ENCODE measurements at places on chromosomes 1 and 21. TPM values are rescaled to one million over a fixed set of nuclear protein-coding genes. Genes with fewer than 3 reads are reported as not detected.

DNA sequence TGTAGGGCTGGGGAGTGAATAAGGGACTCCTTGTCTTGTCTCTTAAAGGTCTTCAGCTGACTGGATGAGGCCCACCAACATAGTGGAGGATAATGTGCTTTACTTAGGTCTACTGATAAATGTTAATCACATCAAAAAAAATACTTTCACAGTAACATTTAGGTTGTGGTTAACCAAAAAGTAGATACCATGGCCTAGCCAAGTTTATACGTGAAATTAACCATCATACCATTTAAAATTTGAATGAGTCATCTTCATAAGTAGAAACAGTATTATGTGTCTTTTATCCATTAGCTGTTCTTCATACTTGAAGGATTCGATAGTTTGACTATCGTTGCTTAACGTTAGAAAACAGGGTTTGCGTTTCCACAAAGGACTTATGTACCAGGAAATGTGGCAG is 80.9 kb downstream of the MTR start:
- H3K36me3 ChIP-seq = no peaks in the 10 kb centered on the region
- no peaks in the 10 kb centered on the region for H3K4me1 ChIP-seq
- no peak overlapping the region for H3K4me3 ChIP-seq
- DNase-seq = no peak

ZBTB8B gene
- polyA plus RNA-seq = 0.22 TPM

GRCh38 chr21:30102871-30103270 is 63.7 kb downstream of the CLDN17 start:
- no peak for DNase-seq
- H3K4me1 ChIP-seq = no peaks in the 10 kb centered on the region
- no peak overlapping the region for H3K4me3 ChIP-seq

LENEP gene
- polyA plus RNA-seq = not detected

CELA2A gene
- polyA plus RNA-seq = 5.6 TPM

DNA sequence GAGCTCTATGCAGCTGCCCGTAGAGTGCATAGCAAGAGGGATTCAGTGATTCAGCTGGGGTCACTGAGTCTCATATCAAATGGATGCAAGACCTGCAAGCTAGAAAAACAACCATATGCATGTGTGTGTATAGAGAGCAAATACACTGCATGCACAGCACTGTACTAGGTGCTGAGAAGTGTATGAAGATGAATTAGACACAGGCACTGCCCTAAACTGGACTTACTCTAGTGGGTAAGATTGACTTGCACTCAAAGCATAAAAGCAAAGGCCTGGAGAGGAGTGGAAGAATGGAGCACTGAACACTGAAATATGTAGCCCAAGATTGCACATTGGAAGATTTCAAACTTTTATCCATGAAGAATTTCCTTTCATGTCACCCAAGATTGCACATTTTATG is 5.5 kb upstream of the GBP1 start:
- H3K36me3 ChIP-seq = no peaks in the 10 kb centered on the region
- no peak for DNase-seq
- H3K4me1 ChIP-seq = no peaks in the 10 kb centered on the region
- H3K27me3 ChIP-seq = no peaks in the 10 kb centered on the region
- no peak overlapping the region for H3K4me3 ChIP-seq
- no peak overlapping the region for H3K27ac ChIP-seq

MSH4 gene
- polyA plus RNA-seq = 0.19 TPM

DNA sequence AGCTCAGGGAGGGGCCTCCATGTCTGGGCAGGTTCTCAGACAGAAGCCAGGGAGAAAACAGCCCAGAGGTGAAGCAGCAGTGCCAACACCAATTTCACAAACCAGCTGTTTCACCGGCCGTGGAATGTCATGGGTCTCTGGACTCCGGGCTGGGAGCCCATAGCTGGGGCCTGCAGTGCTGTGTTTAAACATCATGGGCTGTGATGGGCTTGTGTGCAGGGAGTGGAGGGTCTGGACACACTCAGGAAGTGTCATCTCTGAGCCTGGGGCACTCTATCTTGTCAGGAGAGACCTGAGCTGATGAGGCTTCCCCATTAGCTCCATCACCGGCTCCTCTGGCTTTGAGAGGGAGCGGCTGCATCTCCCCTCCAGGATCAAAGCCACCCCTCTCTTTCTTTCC is 173.6 kb upstream of the IGSF21 start:
- H3K4me3 ChIP-seq = no peak overlapping the region
- H3K27ac ChIP-seq = no peak overlapping the region
- H3K27me3 ChIP-seq = peaks cover 9% of the 10 kb centered on the region
- no peak for DNase-seq

DNA sequence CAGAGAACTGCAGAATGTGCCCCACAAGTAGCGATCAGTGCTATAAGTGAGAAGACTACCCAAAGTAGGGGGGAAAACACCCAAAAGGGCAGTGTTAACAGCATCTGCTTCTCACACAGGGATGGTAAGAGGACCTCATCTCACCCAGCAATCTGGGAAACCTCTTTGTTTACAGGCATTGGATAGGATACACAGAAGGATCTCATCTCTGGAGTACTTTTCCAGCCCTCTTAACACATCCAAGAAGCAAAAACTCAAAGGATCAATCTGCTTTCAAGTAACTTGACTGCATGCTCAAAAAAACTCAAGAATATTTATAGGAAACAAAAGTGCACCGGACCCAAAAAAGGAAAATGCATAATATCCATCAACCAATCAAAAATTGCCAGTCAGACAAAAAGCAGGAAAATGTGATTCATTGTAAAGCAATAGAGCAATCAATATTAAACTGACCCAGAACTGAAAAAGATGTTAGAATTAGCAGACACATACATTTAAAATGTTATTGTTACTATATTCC is 311.0 kb upstream of the CXADR start:
- DNase-seq = no peak
- peaks cover 9% of the 10 kb centered on the region for H3K4me1 ChIP-seq
- no peak overlapping the region for H3K4me3 ChIP-seq
- no peaks in the 10 kb centered on the region for H3K27me3 ChIP-seq
- H3K27ac ChIP-seq = no peak overlapping the region

SFN gene
- polyA plus RNA-seq = 7.3 TPM

GRCh38 chr1:159092036-159092760 is 15.6 kb upstream of the AIM2 start:
- no peak overlapping the region for H3K4me3 ChIP-seq
- H3K27me3 ChIP-seq = no peaks in the 10 kb centered on the region
- H3K4me1 ChIP-seq = no peaks in the 10 kb centered on the region

DNA sequence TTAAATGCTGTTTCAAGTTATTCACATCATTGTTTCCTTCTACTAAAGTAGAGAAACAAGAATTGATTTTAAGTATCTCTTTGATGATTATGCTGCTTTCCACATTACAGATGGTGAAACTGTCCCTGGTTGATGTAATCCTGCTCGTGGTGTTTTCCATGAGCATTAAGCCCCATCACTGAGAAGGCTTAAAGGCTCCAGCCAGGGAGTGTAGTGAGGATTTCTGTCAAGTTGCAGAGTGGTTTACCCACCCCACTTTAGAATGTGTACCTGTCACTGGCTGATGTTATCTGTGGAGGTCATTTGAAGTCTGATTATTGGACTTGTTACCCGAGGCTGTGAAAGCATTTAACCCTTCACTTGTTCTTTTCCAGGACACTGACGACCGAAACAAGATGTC is 12.9 kb downstream of the CERS2 start:
- no peaks in the 10 kb centered on the region for H3K27me3 ChIP-seq
- no peak for DNase-seq
- no peak overlapping the region for H3K4me3 ChIP-seq
- H3K27ac ChIP-seq = peak overlapping the region; percentile 64
- H3K36me3 ChIP-seq = peaks cover 3% of the 10 kb centered on the region

- H3K36me3 ChIP-seq = no peaks in the 10 kb centered on the region
- no peaks in the 10 kb centered on the region for H3K4me1 ChIP-seq
- no peaks in the 10 kb centered on the region for H3K27me3 ChIP-seq
- H3K27ac ChIP-seq = no peak overlapping the region
- no peak overlapping the region for H3K4me3 ChIP-seq
- peak; percentile 29 for DNase-seq
These were observed 410.1 kb upstream of the PLXNA2 start for GRCh38 chr1:208654241-208654640.

- DNase-seq = no peak
- peaks cover 8% of the 10 kb centered on the region for H3K4me1 ChIP-seq
- no peak overlapping the region for H3K4me3 ChIP-seq
- H3K36me3 ChIP-seq = peaks cover 11% of the 10 kb centered on the region
- no peak overlapping the region for H3K27ac ChIP-seq
These were observed 11.7 kb upstream of the SNAPIN start for GRCh38 chr1:153646672-153647345.

ETNK2 gene
- 71.9 TPM for polyA plus RNA-seq

- no peaks in the 10 kb centered on the region for H3K36me3 ChIP-seq
- H3K4me3 ChIP-seq = no peak overlapping the region
- no peaks in the 10 kb centered on the region for H3K27me3 ChIP-seq
- peaks cover 14% of the 10 kb centered on the region for H3K4me1 ChIP-seq
- H3K27ac ChIP-seq = peak overlapping the region; percentile 38
These were observed 19.1 kb upstream of the SRSF10 start for GRCh38 chr1:23999156-23999671.

DNA sequence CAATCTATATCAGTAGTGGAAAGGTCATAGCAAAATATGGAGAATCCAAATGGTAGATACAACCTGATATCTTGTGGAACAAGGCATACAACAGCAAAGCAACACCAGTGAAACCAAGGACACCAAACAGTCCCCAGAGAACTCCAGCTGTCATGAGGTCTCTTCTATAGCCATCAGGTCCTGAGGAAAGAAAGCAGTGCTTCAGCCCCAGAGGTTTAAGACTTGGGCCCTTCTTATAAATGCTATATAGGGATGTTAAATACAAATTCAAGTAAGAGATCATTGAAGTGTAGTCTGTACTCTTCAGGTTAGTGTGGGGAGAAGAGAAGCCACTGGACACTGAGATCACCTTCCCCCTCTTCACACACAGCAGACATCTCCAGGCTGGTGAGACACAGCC is 10.1 kb downstream of the FCRL2 start:
- DNase-seq = no peak
- no peaks in the 10 kb centered on the region for H3K36me3 ChIP-seq
- H3K27me3 ChIP-seq = no peaks in the 10 kb centered on the region
- no peak overlapping the region for H3K4me3 ChIP-seq
- no peaks in the 10 kb centered on the region for H3K4me1 ChIP-seq
- no peak overlapping the region for H3K27ac ChIP-seq

LIN28A gene
- 0.23 TPM for polyA plus RNA-seq

AIRE gene
- 0.32 TPM for polyA plus RNA-seq

DNA sequence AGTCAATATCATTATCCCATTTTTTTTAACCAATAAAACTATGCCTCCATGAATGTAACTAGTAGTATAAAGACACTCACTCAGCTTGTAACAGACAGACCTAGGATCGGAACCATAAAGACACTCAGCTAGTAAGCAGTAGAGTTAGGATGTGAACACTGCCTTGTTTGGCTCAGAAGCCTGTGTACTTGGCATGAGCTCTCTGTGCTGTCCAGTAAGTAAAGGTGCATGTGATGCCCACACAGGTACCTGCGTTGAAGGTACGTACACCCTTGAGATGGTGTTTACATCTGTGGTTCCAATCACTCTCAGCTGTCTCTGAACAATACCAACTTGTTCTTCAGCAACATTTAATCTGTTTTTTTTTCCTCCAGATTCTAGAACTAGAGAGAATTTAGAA is 252.1 kb upstream of the SGIP1 start:
- H3K27me3 ChIP-seq = no peaks in the 10 kb centered on the region
- H3K4me1 ChIP-seq = no peaks in the 10 kb centered on the region
- H3K4me3 ChIP-seq = no peak overlapping the region
- H3K27ac ChIP-seq = no peak overlapping the region

DNA sequence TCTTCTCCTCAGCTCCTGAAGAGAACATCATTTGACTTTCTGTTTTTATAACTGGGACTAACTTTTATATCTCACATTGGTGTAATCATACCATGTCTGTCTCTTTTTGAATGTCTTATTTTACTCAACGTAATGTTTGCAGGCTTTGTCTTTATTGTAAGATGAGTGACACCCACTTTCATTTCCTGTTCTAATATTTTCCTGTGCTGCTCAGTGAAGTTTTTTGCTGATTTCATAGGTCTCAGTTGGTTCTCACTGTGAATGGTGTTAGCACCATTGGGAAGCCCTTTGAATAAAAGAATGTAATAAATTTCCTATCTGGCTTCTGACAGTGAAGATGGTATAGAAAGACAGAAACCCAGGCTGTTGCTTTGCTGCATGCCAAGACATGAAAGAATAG is 84.0 kb downstream of the RAVER2 start:
- H3K27me3 ChIP-seq = no peaks in the 10 kb centered on the region
- DNase-seq = no peak
- no peaks in the 10 kb centered on the region for H3K36me3 ChIP-seq
- H3K27ac ChIP-seq = no peak overlapping the region

DNA sequence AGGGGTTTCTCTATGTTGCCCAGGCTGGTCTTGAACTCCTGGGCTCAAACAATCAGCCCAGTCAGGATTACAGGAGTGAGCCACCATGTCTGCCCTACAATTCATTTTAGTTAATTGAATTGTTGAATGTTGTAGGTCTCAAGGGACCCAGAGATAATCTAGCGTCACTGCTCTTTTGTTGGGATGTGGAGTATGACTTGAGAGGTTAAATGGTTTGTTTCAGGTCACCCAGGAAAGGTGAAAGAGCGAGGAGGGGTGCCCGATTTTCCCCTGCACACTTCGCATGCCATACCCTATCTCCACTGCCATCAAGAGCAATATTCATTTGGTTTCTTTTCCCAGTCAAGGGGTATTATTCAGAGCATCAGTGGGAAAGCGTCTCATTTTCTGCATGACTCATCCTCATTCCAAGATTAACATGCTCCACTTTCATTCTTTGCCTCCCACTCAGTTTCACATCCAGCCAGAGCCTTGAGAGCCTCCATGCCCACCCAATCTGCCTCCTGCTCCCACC is 13.1 kb upstream of the SLC30A1 start:
- no peak overlapping the region for H3K4me3 ChIP-seq
- peak; percentile 51 for DNase-seq
- H3K27me3 ChIP-seq = no peaks in the 10 kb centered on the region
- no peaks in the 10 kb centered on the region for H3K36me3 ChIP-seq
- peaks cover 4% of the 10 kb centered on the region for H3K4me1 ChIP-seq
- peak overlapping the region; percentile 27 for H3K27ac ChIP-seq

GRCh38 chr1:71294178-71294577 is 213.3 kb upstream of the ZRANB2 start:
- H3K36me3 ChIP-seq = no peaks in the 10 kb centered on the region
- H3K4me3 ChIP-seq = no peak overlapping the region
- no peaks in the 10 kb centered on the region for H3K27me3 ChIP-seq
- no peak overlapping the region for H3K27ac ChIP-seq

AADACL3 gene
- polyA plus RNA-seq = not detected

DNA sequence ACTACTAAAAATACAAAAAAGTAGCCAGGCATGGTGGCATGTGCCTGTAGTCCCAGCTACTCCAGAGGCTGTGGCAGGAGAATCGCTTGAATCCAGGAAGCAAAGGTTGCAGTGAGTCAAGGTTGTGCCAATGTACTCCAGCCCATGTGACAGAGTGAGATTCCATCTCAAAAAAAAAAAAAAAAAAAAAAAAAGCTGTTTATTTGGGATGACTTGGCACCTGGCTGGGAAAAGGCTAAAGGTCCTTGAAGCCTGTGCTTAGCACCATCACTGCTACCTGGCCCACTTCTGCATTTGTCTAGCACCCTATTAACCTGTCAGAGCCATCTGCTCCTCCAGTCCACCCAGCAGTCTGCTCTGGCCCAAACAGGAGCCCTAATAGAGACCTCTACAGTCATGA is 25.0 kb downstream of the PRDX6 start:
- no peak overlapping the region for H3K4me3 ChIP-seq
- no peak for DNase-seq
- peaks cover 7% of the 10 kb centered on the region for H3K4me1 ChIP-seq
- no peak overlapping the region for H3K27ac ChIP-seq
